Anterior cingulate cortex (tissue), 58 donors: ENCODE measurements at places on chromosomes 13 and 19.

DNA sequence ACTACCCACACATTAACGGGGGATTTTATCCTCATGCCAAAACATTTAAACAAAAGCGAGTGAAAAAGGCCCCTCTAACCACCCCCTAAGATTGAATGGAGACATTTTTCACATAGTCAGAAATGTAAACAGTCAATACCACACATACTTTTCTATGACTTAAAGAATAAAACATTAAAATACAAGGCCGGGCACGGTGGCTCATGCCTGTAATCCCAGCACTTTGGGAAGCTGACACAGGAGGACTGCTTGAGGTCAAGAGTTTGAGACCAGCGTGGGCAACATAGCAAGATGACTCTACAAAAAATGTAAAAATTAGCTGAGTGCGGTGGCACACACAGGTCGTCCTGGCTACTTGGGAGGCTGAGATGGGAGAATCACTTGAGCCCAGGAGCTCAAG, 47.3 kb downstream of the MPHOSPH8 start:
- DNase-seq, result no peak

GRCh38 chr13:26604784-26605545, 47.5 kb downstream of the WASF3 start:
- DNase-seq, result peak; percentile 21

- no peak for DNase-seq
Observed at GRCh38 chr13:91346850-91347201, 661 bp upstream of the MIR17HG start.

- DNase-seq, result no peak
Observed at GRCh38 chr13:68719815-68720214, 1387.8 kb upstream of the ATXN8OS start.

GRCh38 chr13:113135281-113135760, 12.7 kb downstream of the F10 start:
- DNase-seq, result no peak

GRCh38 chr19:39428283-39429112, 7.3 kb downstream of the RPS16 start:
- no peak for DNase-seq

- no peak for DNase-seq
Observed at GRCh38 chr13:106453101-106453500, 82.4 kb downstream of the EFNB2 start.

- no peak for DNase-seq
Observed at GRCh38 chr13:43227721-43228120, 204.3 kb downstream of the DNAJC15 start.

- DNase-seq, result no peak
Observed at GRCh38 chr13:112807653-112808376, 118.0 kb downstream of the ATP11A start.

DNA sequence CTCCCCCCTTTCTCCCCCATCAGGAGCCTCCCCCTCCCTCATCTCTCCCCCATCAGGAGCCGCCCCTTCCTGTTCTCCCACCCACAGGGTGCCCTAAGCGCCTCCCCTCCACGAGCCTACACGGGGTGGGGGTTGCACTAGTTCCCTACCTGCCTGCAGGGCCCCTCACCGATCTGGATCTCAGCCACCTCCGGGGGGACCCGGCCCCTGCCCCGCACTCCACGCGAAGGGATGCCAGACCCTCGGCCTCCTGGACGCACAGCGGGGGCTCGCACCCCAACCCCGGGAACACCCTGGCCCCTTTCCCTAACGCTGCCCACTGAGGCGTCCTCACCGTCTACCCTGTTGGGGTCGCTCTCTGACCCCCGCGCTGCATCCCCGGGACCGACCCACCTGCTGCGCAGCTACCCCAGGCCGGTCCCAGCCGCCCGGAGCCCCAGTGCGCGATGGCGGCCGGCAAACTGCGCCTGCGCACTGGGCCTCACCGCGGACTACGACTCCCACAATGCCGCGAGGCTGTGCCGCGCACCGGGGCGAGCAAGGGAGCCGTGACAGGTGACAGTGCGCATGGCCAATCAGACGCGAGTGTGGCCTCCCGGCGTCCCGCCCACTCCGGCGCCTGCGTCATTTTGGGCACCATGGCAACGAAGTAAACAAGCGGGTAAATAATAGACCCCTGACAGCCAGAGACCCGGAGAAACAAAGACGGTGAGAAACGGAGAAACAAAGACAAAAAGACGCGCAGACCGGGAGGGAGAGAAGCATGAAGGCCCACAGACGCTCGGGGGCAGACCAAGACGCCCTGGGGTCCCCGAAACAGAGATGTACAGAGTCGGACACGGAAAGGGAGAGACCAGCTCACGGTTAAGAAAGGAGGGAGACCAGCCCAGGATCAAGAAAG, at the start of gene ZSCAN18:
Gene ZSCAN18 (minus strand): TSS at position 451 of the 901 bp plus-strand sequence. CDS start 7,964 bp downstream, outside the sequence.
- DNase-seq, result peak; percentile 94

GRCh38 chr13:109212650-109213049, 573.7 kb downstream of the IRS2 start:
- no peak for DNase-seq

- DNase-seq, result no peak
Observed at GRCh38 chr19:10379880-10380312, 476 bp downstream of the TYK2 start.

DNA sequence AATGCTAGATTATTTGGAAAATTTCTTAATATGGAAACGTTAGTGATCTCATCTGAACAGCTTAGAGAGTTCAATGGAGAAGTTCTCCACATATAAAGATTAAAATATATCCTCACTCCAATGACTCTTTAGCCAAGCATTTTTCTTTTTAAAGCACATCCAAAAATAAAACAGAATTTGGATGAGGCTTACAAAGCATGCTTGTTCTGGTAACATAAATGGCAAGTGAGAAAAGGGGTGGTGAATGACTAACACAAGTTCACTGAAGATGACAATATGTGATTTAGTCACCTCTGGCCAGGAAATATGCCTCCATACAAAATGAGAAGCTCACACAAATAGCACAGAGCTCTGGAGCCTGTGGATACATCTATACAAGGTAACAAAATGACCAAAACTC, 253.0 kb downstream of the PCDH20 start:
- DNase-seq, result no peak

GRCh38 chr19:40129425-40129824, 38.7 kb upstream of the ZNF780A start:
- no peak for DNase-seq

- no peak for DNase-seq
Observed at GRCh38 chr13:37338726-37339385, 233.4 kb upstream of the CSNK1A1L start.

GRCh38 chr13:24228852-24229458, 68.4 kb downstream of the SPATA13 start:
- DNase-seq, result no peak

DNA sequence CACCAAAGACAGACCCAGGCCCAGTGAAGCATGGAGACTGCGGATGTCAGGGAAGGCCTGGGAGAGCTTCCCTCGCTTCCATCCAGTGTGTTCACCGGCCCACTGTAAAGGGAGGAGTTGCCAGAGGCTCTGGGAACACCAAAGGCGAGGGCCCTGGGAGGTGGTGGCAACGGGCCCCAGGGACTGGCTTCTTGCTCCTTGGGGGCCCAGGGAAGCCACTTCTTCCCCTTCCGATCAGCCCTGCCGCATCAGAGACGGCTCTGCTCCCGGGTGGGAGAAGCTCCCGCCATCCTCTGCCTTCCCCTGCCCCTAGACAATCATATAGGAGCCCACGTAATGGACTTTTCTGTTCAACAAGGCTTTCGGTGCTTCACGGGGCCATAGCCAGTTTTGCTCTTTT, 83.4 kb upstream of the GPR183 start:
- DNase-seq, result no peak

- DNase-seq, result no peak
Observed at GRCh38 chr13:31476266-31476665, 263.1 kb upstream of the RXFP2 start.

- DNase-seq, result no peak
Observed at GRCh38 chr13:32284927-32285632, 30.1 kb downstream of the ZAR1L start.

DNA sequence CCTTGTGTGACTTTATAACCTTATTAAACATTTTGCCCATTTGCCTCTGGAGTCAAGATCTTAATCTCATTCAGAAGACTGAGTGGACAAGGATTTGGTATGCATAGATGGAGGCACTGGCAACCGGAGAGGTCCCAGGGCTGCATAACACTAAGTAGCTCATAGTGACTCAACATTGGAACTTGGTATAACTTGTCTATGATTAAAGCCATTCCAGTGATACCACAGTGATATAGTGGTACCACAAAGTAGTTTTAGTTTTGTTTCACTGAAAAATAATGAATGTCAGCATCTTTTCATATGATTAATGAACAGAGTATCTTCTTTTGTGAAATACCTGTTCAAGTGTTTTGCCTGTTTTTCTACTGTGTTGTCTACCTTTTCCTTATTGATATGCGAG, 26.4 kb downstream of the CDK8 start:
- no peak for DNase-seq

DNA sequence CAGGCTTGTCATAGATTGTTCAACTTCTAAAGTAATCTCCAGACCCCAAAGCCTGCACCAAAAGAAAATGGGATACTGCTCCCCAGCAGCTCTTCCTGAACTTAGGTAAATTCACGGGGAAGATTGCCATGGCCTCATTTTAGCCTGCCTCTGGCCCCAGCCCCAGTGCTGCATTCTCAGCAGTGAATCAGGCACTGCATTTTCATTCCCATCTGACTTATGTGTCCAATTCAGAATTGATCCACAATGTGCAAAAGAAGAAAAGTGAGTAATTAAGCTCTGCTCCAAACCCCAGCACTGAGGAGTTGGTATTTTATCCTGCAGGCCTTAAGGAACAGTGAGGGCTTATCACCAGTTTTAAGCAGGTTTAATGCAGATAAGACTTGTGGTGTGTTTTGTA, 176.4 kb downstream of the KCTD12 start:
- no peak for DNase-seq

DNA sequence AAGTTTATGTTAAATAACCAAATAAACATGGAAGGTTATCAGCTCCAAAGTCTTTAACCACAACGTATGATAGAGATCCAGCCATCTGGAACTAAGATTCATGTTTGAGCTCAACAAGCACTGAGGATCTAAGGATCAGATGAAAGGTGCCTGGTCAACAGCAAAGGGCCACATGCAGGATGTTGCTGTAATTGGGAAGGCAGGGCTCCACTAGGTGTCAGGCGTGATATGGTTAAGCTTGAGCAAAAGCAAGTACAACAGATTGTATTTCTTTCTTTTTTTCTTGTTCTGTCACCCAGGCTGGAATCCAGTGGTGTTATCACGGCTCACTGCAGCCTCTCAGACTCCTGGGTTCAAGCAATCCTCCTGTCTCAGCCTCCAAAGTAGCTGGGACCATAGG, 12.0 kb downstream of the EBPL start:
- DNase-seq, result no peak

DNA sequence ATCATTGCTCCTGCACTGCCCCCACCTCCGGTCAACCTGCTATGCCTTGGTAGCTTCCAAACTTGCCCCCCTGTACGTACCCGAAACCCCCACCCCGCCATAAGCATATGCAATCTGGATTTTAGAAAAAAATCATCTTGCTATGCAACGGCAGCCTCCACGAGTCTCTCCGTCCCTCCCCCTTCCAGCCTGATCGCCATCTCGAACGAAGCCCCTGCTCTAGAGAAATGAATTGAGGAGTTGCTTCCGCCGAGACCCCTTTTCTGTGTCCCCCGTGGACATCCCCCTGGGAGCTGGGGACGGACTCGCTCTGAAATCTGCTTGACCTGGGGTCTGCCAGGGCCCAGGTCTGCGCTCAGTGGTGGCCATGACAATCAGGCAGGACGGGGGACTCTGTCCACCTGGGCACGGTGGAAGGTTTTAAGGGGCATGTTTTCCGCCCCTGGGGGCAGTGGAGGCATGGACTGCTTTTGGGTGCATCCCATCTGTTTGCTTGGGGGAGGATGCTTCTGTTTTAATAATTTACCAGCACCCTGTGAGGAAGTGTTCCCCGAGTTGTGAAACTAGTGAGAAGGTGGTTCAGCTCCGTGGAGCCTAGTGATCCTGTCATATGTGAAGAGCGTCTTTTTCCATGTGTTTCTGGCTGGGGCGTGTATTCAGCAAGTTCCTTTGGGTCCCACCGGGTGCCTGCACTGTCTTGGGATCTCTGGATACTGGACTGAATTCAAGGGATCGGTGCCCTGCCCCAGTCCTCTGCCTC, 1.0 kb downstream of the KDM4B start:
- no peak for DNase-seq

- no peak for DNase-seq
Observed at GRCh38 chr13:113628291-113629270, 29.4 kb downstream of the ATP4B start.

- no peak for DNase-seq
Observed at GRCh38 chr13:84931264-84931663, 868.0 kb downstream of the SLITRK6 start.

DNA sequence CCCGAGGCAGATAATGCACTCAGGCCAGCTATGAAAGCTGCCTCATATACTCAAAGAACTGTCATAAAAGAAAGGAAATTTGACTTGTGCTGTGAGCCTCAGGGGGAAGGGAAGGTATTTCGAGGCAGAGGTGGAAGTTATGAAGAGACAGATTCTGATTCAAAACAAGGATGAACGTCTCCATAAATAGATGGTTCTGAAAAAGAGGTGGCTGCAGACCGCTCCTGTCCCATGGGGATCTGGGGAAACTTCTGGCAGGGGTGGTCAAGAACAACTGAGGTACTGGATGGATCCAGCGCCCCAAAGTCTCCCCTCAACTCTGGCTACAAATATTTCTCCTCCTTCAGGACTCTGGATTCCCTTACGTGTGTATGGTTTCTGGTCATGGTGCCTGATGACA, 168.1 kb upstream of the IRS2 start:
- DNase-seq, result no peak

GRCh38 chr13:46633416-46633815, 80.4 kb downstream of the LRCH1 start:
- no peak for DNase-seq

- no peak for DNase-seq
Observed at GRCh38 chr13:95180513-95181245, 120.6 kb downstream of the ABCC4 start.

DNA sequence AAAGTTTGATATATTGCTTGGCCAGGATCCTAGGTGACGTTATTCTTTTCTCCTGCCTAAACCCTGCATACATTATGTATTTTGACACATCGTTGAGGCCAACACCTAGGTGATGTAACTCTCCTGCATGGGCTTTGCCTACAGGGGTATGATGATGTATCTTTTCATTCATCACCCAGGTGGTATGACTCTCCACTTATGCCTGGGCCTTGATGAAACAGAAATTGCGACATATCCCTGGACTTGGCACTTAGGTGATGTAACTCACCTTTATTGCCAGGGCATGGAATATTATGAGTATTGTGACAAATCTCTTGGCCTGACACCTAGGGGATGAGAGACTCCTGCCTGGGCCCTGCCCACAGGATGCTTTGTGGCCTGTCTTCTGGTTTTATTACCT, 18.5 kb upstream of the ZNF681 start:
- no peak for DNase-seq
